Stimulated activated CD4-positive, alpha-beta T cell treated with anti-CD3 and anti-CD28 coated beads, TNF-alpha, amount 100 ng/mL, for 1 hour (primary cell): ENCODE measurements at places on chromosomes 7 and 10.

- no peak for DNase-seq
Measured at GRCh38 chr7:45215601-45216062, 58.0 kb downstream of the RAMP3 start.

- DNase-seq, result no peak
Measured at GRCh38 chr7:157479326-157479725, 142.5 kb downstream of the DNAJB6 start.

DNA sequence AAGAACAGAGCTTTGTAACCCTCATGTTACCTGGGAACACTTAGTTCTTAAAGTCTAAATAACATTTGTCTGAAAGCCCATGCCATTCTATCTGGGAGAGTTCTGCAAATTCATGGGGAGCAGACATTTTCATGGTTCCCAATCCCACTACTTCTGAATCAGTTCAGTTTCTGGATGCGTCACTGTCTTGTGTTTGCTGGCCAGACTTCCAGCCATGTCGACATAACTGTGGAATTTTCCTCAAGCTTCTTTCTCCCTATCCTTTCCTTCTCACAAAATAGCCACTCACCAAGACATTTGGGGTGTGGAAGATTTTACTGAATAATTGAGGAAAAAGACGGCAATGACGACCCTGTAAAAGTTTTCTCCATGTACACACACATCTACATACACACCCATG is 272.5 kb downstream of the NEBL start:
- no peak for DNase-seq

DNA sequence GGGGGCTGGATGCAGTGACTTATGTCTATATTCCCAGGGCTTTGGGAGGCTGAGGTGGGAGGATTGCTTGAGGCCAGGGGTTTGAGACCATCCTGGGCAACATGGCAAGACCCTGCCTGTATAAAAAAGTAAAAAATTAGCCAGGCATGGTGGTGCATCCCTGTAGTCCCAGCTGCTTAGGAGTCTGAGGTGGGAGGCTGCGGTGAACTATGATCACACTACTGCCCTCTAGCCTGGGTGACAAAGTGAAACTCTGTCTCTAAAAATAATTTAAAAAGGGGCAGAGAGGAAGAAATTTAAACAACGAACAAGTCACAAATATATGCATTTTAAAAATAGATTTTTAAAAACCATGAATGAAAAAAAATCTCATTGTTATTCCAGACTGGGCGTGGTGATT is 46.2 kb upstream of the FEZF1 start:
- no peak for DNase-seq

DNA sequence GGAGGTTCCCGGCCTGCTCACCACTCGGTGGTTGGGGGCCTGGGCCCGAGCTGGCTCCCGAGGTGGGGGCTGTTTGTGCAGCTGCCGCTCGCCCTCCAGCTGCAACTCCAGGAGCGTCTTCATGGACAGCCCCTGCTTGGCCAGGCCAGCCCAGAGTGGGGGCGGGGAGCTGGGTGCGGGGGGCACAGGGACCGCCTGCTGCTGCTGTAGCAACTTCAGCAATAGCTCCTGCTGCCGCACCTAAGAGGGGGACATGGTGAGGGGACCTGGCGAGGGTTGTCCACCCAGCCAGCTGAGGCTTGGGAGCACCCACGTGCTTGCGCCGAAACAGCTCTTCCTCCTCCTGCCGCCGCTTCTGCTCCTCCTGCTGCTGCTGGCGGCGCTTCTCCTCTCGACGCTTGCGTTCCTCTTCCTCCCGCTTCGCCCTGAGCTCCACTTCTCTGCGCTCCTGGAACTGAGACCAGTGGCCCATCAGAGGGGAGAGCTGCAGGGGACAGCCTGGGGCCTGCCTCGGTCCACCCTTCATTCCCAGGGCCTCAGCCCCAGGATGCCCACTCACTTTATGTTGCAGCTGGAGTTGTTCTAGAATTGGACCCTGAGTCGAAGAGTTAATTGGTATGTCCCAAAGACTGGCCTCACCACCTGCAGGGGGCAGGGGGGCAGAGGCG is 9.6 kb downstream of the GNB2 start:
- DNase-seq, result no peak
